ENCODE measurements at places on chromosomes 11 and 22.

DNA sequence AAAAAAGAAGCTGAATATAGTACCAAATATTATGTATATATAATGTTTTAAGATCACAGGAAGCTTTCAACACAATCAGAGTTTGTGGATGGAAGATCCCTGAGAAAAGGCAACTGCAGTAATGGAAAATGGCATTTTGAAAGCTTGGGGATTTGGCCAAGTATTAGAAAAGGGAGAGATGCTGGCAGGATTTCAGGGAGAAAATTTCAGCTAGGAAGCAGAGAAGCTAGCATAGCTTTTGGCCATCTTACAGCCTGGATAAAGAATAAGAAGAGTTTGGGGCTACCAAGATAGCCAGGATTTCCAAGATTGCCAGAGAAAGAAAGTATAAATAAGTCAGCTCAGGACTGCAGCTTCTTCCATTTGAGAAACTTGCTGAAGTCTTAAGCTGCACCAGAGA lies 440.8 kb upstream of the LUZP2 start:
- DNase-seq: no peak

- DNase-seq: no peak
These were observed 32.4 kb upstream of the SYT13 start for GRCh38 chr11:45318516-45318915.

DNA sequence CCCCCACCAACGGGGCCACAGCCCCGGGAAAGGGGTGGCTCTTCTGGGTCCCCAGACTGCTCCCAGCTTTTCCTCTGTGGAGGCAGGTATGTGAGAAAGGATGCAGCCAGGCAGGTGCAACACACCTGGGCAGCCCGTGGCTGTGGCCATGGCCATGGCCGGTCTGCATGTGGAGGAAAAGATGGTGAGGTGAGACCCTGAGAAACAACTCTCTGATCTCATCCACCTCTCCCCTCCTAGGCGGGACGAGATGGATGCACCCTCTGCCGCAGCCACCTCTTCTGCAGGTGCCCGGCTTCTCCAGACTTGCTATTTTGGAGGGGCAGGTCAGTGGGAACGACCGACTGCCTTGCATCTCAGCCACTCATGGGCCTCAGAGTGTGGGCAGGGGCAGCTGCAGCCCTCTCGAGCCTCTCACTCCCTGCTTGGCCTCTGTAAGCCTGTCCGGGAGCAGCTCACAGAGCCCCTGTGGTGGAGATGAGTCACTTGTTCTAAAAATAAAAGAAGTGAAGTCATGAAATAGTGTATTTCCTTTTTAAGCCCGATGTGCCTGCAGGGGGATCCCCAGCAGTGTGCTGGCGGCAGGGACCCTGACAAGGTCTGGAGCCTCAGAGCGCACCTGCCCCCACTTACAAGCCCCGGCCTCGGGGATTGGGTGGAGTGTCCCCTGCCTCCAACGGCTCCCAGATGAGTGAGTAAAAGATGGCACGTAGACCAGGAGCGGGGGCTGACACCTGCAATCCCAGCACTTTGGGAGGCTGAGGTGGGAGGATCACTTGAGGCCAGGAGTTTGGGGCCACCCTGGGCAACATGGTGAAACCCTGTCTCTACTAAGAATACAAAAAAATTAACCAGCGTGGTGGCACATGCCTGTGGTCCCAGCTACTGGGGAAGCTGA lies 10.7 kb downstream of the SMIM38 start:
- peak; percentile 18 for DNase-seq

DNA sequence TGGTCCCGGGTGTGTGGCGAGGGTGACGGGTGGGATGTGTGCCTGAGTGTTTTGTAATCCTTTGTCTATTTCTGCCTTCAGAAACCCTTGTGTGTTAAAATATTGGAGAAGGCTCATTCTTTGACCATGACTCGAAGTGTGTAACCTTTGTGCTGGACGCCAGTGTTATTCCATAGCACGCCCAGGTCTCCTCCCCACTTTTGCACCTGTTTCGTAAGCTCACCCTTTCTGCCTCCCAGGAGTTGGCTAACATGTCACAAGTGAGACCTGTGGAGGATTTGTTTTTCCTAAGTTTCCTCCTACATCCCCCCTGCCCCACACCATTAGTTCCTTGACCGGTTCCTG lies 382 bp downstream of the C11orf54 start:
- no peak for DNase-seq

GRCh38 chr11:6417907-6418556 lies 862 bp downstream of the APBB1 start:
- peak; percentile 23 for DNase-seq

DNA sequence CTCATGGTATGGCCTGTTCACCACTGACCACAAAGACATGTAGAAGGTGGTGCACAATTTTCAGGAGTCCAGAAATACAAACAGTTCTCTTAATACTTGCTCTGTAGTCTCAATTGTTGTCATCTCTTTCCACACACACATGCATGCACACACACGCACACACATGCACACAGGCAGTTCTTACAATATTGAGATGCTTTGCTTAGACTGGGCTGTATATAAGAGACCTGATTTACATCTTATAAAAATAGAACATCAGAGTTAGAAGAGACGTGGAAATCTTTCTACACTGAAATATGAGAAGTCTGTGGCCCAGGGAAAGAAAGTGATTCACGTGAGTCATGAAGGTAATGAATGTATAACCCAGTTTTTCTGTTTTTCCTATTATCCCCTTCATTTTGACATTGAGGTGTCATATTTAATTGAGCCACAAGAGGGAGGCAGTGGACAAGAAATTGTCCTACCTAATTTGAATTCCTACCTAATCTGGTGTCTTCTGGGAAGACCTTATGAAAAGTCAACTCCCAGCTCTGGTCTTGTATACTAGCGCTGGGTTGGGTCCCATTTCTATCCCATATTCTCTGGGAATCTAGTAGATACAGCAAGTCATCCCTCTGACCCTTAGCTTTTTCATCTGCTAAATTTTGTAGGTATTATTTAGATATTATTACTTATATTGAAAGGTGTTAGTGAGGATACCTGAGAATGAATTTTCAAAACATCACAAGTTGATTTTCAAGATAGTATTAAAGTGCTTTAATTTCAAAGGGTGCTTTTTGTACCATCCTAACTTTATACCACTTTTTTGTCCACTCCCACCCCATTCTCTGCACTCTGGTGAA lies 14.9 kb upstream of the MS4A4A start:
- DNase-seq: no peak

DNA sequence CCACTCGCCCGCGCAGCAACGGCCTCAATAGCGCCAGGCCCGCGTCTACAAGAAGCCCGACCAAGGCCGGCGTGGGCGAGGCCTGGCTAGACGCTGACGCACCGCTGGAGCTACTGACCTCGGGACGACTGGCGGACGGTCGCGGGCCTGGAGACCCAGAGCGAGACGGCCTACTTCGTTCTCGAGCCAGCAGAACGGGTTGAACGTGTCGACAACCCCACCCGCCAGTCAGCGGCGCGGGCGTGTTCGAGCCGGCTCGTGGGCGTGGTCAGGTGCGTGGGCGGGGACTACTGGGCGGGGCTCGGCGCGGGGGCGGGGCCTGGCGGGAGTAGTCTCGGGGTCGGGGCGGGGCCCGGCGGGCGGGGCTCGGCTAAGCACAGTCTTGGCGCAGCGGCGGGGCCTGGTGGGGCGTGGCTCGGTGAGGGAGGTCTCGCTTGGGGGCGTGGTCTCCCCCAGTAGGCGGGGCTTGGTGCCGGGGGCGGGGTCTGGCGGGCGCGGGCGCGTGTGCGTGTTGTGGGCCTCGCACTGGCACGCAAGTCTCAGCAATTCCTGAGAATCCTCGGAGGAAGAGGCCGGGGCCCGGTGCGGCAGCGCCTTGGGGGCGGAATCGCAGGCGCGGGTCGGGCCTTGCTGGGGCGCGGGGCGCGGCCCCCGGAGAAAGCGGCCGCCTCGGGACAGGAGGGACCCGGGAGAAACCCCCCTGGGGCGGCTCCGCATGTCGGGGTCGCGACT lies at the start of gene RNH1:
Gene RNH1 (minus strand): TSS at position 248 of the 732 bp plus-strand sequence. CDS start 5,080 bp downstream, outside the sequence.
- peak; percentile 97 for DNase-seq

- no peak for DNase-seq
These were observed 27.6 kb upstream of the BMAL1 start for GRCh38 chr11:13249992-13250391.

GRCh38 chr11:121463689-121464335 lies 11.0 kb upstream of the SORL1-AS1 start:
- no peak for DNase-seq

DNA sequence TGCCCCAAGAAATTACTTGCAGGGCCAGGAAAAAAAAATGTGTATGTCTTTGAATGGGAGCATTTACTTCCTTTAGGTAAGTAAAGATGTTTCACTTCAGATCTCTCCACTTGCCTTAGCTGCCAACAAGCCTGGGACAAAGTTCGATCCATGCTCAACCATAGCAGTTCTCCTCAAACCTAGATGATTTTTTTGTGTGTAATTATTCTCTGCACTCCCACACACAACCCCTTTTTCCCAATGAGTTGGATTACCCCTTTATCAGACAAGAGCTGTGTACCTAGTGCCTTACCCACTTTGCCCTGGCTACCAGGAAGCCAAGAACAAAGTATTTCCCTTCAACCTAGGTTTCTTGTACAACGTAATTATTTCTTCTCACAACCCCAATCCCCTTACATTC lies 35.6 kb downstream of the TPBGL start:
- no peak for DNase-seq

GRCh38 chr11:35419184-35419829 lies at the start of gene SLC1A2:
Gene SLC1A2, minus strand, starts transcription at chr11:35419558. Its CDS starts 592 bp downstream, at chr11:35418966.
- peak; percentile 74 for DNase-seq

- DNase-seq: no peak
These were observed 22.1 kb upstream of the PEX26 start for GRCh38 chr22:18055619-18056160.

DNA sequence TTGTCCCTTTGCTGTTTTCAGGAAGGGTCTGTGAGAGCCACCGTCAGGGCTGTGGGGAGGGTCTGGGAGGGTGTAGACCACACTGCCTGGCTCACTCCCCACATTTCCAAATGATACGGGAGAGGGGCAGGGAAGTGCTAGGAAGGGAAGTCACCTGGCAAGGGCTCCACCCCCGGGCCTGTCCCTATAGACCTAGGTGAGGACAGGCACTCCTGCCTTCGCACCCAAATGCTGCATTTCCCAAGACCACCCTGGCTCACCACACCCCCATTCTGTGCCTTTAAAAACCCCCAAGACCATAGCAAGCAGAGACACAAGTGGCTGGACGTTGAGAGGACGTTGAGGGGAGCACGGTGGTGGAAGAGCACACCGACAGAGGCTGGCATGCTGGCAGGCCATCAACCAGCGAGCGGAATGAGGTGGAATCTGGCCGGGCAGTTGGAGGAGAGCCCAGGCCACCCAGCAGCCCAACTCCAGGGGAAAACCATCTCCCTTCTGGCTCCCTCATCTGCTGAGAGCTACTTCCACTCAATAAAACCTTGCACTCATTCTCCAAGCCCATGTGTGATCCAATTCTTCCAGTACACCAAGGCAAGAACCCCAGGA lies 45.7 kb downstream of the GNB1L start:
- DNase-seq: no peak

DNA sequence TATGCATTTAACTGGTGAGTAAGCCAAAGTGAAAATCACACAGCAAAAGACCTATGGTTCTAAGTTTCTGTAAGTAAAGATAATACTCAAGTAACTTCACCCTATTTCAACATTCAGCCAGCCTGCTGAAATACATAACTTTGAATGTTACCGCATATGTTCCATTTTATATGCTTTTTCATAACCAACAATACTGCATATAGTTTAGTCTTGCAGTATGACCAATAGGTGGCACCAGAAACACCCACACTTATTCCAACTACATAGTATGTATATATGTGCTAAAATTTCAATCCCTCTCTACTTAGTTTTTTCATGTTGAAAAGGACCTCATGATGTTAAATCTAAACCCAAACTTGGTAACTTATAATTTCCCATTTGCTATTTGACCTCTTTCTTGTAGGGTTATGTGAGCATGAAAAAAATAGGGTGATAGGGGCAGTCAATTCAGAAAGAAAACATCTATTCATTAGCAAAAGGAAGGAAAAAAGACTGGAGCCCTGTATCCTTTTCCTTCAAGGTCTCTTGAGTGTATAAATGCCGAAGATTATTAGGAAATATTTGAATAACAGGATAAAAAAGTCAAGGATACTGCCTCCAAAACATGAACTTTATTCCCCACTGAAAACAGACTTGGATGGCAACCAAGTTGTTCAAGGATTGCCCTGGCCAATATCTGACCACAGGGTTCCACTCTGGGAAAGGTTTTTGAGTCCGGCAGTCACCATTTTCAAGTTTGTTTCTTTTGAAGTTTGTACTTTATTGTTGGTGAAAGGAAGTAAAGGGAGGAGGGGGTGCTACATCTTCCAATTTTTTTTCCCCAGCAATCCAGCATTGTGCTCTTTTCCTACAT lies 23.8 kb upstream of the FZD4 start:
- DNase-seq: no peak

- DNase-seq: peak; percentile 4
These were observed 1100.9 kb downstream of the DLG2 start for GRCh38 chr11:84526250-84526649.

DNA sequence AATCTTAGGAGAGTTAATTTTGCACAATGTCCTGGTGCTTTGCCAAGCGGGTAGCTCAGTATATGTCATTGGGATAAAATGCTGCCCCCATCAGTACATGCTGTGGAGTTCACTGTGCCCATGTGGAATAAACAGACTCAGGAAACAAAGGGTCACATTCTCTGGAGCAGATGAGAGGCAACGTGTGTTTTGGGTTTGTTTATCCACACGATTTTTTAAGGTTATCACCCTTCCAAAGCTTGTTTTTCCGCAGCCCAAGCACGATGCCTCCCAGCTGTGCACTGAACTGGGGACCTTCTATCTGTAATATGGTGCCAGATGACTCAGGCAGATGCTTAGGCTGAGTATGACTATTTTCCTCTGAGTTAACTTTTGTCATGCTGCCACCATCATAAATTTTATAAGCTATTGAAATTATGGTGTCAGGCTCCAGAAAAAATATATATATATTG lies 6.5 kb downstream of the OR4D6 start:
- DNase-seq: no peak

DNA sequence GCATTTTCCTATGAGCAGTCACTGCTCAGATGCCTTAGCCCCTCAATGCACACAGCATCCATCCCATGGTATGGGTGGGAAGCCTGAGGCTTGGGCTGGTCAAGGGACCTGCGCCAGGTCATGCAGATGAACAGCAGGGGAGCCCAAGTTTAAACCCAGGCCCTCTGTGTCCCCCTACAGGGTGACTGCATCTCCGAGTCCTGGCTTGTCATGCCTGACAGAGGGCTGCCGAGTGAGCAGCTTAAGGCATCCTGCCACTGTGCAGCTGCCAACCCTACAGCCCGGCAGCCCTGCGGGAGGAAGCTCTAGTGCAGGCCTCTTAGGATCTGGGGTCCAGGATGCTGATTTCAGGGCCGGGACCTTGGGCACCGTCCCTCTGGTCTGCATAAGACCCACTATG lies 10.0 kb downstream of the IL2RB start:
- no peak for DNase-seq

DNA sequence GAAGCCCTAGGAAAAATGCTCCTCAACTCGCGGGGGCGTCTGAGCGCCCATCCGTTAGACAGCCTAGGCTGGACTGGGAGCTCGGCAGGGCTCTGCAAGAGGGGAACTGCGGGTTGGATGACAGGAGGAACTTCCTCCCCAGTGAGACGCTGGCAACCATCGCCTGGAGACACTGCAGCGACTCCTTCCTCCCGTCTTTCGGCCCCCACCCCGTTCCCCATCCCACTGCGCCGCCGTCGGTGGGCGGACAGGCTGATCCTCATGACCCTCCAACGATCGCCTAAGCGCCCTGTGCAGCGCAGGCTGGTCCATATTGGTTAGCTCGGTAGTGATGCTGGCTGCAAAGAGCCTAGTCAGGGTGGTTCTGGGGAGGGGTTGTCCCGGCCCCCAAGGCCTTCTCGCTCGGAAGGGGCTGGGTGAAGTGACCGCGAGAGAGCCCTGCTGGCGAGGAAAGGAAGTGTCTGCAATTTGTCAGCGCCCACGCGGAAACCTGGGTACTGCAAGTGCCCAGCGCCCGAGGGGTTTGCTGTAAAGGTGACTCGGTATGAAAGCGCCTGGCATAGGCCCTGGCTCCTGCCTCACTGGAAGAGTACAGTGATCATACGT lies 638 bp downstream of the NRGN start:
- peak; percentile 20 for DNase-seq
